ENCODE measurements at places on chromosomes 2 and 18.

DNA sequence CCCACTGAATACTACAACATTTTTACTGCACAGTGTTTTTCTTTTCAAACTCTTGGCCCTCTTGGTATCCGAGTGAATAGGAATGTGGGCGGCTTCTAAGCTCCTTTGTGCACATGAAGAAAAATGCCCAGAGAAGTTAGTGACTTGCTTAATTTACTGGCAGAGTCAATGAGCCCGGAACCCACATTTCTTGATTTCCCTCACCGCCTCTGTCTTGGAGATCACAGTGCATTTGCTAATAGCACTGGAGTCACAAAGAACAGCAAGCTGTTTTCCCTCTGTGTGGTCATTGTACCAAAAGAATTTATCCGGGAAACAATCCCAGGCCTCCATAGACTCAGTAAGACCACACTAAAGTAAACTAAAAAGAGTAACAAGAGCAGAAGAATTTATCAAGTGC lies 18.9 kb downstream of the STON1 start:
- DNase-seq, result no peak

- DNase-seq, result no peak
These were observed 62.2 kb upstream of the DCC start for GRCh38 chr18:52277785-52278184.

- DNase-seq, result no peak
These were observed 56.2 kb upstream of the ROCK1 start for GRCh38 chr18:21167641-21168377.

DNA sequence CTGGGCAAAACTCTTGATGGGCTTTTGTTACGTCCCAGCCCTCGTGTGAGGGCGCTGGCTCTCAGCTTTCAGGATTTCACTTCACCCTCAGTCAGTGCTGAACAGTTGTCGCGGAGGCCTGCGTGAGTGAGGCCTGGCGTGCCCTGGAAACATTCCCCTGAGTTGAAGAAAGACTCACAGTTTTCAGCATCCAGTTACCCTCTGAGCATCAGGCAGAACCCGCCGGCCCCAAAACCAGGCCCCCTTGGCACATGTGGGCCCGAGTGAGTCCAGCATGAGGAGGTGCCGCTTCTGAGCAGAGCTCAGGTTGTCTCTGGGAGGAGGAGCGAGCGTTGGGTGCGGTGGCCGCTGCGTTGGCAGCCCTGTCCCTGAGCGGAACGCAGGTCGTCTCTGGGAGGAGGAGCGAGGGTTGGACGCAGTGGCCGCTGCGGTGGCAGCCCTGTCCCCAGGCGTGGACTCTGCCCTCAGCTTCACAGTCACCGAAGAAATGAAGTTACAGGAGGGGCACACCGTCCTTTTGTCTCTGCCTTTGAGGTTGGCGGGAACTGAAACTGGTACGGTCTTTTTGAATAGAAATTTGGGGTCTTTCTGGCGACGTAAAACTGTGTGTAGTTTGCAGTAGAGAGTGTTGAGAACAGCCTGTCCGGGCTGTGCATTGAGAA lies at the start of gene NEU4:
TSS of gene NEU4 (plus strand) at position 473 of the 662 bp plus-strand sequence. CDS start 5,292 bp downstream, outside the sequence.
- no peak for DNase-seq

GRCh38 chr2:134124047-134124753 lies 129.7 kb upstream of the MGAT5 start:
- peak; percentile 36 for DNase-seq

DNA sequence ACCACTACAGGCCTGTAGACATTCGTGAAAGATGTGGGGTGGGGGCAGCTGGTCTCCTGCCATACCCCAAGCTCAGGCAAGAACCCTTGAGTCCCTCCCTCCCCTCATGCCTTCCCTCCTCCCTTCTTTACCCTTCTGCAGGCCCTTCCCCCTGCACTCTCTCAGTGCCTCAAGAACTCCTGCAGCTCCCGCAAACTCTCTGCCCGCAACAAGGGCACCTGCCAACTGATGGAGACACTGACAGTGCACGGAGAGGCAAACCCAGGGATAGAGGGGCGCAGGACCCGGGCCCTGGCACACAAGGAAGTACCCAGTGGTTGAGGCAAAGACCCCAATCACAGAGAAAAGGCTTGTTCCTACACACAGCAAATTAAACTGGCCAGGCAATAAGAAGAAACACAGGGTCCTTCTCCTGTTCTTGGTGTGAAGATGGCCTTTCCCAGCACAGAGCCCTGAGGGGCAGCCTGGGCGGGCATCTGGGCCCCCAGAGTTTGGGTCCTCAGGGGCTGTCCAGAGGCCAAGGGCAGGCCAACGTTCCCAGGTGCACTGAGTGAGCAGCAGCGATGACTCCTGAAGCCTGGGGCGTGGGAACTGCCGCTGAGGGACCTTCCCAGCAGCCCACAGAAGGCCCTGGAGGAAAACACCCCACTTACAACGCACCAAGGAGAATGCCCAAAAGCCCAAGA lies 1.6 kb downstream of the TEKT4 start:
- no peak for DNase-seq

DNA sequence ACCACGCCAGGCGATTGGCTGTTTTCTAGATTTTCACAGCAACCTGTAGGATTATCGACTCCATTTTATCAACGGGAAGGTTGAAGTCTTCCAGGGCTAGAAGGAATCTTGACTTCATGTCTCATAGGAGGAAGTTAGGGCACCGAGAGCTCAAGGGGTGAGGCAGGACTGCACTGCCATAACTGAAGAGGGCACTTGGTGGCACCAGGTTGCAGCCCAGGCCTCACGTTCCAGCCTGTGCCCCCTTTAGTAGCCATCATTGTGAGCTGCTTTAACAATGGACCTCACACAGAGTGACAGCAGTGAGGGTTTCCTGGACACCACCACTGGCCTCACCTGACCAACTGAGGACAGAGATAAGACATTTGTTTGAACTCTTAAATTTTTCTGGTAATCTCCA lies 22.9 kb upstream of the RPL37A start:
- peak; percentile 48 for DNase-seq

GRCh38 chr2:84442888-84443287 lies 16.2 kb downstream of the SUCLG1 start:
- DNase-seq, result no peak

GRCh38 chr18:32930695-32931301 lies 158.0 kb upstream of the KLHL14 start:
- peak; percentile 54 for DNase-seq

DNA sequence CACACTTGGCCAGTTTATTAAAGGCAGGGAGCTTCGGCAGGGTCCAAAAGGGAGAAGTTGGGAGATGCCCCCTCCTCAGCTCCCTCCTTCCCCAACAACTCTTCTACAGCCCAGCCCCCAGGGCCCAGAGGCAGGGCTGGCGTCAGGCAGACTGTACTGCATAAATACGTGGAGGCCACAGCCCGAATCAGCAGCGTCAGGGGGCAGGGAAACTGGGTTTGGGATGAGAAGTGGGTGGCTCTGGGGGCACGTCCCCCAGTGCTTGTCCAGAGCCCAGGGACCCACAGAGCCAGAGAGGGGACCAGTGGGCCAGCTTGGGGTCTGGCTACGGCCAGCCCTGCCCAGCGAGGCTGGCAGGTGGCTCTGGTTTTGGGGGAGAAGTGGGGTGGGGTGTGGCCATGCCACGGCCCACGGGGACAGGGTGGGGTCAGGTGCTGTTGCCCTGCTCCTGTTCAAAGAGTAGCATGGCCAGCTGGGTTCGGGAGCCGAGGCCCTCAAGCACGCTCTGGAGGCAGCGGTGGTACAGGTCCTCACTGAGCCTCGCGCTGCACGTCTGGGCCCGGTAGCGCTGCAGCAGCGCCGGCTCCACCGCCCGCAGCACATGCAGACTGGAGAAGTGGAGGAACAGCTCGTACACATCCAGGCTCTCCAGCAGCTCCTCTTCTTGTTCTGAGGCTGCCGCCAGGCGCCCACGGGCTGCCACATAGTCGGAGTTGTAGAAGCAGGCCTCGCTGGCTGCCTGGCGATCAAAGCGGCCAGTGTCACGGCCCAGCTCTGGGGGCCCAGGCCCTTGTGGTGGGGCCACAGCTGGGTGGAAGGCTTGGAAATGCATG lies 4.4 kb downstream of the CHPF start:
- no peak for DNase-seq

DNA sequence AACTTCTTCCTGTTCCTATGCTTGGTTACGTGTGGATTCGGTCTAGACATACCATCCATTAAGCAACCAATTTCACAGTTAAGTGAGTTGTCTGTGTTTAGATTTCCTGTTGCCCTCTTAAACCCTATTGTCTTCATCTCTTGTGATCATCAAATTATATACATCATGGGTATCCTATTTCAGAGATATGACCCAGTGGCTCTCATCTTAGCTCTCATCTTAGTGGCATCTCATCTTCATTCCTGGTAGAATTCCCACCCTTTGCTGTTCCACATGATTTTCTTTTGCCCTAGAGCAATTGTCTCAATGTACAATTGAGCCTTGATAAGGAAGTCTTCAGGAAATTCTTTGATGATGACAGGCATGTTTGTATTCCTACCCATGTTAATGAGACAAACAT lies 29.4 kb upstream of the FN1 start:
- DNase-seq, result no peak

DNA sequence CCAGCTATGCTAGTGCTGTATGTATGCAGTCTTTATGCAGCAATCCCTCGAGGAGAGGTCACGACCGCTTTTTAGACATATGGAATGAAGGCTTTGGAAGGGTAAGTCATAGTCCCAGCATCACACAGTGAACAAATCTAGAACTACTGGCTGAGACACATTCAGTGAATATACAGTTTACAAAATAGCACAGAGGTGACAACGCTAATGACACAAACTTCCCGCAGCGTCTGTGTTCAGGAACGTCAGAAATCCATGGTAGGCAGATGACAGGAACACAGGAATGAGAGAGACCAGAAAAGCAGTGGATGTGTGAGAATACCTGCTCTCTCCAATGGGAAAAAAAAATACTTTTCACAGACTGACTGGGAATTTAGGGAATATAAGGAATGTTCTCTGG lies 29.6 kb downstream of the CABYR start:
- no peak for DNase-seq

DNA sequence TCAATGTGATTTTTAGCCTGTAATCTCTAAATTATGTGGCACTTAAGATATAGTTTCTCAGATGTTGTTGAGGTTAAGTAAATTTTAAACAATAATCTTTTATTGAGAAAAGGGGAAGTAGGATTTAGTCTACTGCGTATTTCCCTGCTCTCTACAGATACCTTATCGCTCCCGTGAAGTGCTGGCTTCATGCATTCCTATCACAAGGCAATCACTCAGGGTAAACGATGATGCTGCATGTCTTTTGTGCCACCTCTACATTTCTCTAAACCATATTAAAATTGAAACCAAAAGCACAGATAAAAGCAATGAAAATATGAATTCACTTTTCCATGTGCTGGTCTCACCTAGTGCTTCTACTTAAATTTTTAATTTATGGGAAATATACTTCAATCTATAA lies 14.4 kb upstream of the RPE start:
- peak; percentile 41 for DNase-seq

- DNase-seq, result no peak
These were observed 75.1 kb downstream of the SH3BP4 start for GRCh38 chr2:235026649-235027557.
